Activated CD4-positive, alpha-beta T cell treated with anti-CD3 and anti-CD28 coated beads for 4 hours (primary cell): ENCODE measurements at places on chromosomes 11 and 22.

GRCh38 chr22:22896601-22897000 lies 9.0 kb downstream of the IGLL5 start:
- DNase-seq, result no peak

- DNase-seq, result no peak
Observed at GRCh38 chr11:69774354-69775162, 583 bp downstream of the FGF4 start.

DNA sequence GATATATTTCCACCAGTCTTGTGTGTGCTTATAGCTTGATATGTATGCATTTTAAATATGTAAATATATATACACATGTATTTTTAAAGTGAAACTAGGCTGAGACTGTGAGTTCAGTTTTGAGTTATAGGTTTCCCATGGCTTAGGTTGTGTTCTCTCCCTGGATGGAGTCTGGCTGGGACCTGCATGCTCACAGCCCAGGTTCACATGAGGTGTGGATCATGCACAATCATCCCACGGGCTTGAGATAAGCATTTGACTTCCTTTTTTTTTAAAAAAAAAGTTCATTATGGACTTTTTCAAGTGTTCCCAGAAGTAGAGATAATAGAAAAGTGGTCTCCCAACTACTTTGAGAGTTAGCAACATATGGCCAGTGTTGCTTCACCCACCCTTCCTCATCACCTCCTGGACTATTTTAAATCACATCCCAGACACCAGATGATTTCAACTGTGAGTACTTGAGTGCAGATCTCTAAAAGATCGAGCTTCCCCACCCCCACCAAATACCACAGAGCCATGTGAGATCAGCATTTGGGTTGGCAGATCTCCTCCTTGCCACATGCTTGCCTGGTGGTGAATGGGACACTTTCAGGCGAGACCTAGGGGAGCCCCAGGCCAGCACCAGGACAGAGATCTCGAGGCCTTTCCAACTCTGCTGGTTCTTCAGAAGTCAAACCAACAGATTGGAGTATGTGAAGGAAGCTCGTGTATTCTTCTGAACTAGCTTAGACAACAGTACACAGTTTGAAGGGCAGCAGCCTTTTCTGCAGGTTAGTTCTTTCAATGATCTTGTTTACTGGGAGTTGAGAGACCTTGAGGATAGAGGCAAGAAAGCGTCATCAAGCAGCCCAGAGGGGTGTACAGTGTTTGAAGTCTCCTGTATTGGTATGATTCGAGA lies 15.9 kb downstream of the MED15 start:
- DNase-seq, result no peak

- DNase-seq, result no peak
Observed at GRCh38 chr11:63868399-63869064, 29.6 kb downstream of the MARK2 start.

DNA sequence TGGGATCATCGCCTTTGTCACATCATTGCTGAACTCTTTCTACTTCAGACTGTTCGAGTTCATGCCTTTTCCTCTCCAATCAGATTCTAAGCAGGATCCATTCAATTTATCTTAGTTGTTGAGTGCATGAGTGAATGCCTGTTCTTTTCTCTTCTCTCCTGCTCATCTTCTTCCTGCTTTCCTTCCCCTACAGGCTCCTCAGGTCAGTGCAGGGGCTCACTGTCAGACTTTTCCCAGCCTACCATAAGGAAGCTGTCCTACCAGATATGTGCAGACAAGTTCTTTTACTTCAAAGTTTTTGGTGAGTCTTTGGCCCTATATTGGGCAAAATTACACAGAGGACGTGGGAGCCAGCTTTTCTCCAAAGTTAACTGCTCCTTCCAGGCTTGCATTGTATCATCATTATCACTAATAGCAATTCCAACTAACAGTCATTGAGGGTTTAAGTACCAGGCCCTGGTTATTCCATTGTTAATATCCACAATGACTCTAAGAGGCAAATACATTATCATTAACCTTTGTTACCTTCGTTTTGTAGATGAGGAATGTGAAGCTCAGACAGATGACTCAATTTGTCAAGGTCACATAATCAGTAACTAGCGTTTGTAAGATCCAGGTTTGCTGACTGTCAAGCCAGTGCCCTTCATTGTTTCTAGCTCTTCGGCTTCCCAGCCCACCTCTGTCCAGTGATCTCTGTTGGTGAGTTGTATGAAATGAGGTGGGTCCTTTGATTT lies 30.4 kb downstream of the OR6Q1 start:
- DNase-seq, result no peak

GRCh38 chr22:41178425-41178975 lies 26.6 kb upstream of the L3MBTL2 start:
- no peak for DNase-seq

DNA sequence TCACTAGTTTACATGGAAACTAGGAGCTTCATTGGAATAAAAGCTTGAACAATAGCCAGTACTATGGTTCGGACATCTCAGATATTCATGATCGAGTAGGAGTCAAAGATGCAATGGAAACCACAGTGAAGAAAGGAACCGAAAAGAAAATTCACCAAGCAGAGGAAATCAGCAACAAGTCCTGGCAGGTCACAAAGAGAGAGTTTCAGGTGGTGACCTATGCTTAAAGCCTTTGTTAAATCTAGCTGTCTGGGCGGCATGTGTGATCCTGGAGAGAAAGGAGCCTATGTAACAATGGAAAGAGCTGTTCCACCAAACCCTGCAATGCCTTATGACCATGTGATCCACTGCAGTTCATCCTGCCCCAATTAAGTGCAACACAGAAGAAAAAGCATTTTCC lies 68.9 kb upstream of the POU2AF2 start:
- no peak for DNase-seq

DNA sequence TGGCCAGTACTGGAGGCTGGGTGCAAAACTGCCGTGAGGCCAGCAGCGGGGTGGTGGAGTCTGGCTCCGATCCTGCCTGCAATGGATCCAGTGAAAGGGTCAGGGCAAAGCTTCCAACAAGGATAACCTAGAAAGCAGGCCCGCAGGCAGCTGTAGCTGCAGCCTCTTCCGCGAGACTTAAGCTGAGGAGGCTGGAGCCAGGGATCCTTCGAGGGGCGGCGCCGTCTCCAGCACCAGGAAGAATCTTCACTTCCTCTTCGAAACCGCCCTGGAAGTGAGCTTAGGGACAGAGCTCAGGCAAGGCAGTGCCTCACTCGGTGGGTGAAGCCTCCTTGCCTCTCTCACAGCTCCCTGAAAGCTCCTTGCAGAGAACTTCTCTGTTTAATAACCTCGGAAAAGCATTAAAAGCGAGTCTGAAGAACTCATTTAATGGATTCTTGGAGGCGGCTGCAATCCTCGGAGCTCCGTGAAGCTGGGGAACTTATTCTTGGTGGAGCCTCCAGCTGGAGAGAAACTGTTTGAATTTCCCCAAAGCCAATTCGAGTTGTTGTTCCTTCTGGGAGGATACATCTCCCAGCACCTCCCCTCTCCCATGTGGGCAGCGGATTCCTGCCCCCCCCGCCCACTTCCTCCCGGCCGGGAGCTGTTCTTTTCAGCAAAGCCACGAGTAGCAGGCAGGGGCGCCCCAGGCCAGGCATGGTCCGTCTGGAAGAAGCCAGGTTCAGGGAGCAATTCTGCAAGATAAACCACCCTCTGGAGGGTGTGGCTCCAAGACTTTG lies 169.9 kb downstream of the CTTN start:
- DNase-seq, result no peak

DNA sequence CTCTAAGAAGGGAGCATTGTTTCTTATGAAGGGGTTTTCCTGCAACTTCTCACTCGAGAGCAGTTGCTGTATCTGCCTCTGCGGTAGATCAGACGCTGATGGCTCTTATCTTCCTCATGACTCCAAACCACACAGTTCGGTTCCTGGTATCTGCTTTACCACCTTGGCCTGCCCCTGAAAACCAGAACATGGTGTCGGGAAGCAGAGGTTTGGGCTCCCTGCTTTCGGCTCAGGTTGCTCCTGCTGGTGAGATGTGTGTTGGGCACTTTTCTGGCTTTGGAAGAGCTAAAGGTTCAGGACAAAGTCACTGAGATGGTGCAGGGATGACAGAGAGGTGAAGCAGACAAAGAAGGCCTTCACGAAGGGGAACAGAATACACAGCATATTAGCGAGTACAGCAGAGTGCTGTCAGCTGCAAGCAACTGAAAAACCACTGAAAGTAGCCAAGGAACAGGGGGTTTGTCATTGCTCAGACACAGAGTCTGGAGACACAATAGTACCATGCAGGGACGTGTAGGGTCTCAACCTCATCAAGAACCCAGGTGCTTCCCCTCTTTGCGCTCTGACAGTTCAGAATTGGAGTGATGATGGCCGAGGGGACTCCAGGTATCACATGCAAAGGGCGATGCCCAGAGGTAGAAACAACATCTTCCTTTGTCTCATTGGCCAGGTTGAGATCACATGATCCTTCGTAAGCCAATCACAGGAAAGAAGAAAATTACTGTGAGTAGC lies 11.9 kb upstream of the CSF2RB start:
- DNase-seq, result no peak

DNA sequence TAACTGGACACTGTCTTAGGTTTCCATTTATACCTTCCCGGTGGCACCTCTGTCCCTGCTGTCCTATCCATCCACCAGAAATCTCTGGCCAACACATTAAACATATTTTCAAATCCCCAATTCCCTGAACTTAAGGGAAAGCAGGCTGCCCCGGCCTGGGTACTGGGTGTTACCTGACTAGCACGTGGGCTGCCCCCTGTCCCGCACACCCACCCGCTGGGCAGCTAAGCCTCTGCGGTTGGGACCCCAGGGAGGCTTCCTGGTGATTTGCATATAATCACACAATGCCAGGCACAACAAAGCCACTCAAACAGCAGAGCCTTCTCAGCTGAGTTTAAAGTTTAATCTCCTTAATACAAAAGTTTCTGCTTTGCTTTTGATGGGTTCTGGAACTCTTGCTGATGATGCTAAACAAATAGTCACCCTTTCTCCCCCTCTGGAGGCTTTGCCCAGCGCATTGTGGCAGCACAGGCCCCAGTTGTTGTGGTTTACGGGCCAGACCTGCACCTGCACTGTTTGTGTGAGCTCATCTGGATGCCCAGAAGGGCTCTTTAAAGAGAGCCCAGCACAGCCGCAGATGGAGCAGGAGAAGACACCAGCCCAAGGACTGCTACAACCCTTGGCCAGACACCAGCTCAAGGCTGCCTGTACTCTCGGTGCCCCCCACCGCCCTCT lies 59.9 kb upstream of the POU2AF1 start:
- DNase-seq, result no peak

DNA sequence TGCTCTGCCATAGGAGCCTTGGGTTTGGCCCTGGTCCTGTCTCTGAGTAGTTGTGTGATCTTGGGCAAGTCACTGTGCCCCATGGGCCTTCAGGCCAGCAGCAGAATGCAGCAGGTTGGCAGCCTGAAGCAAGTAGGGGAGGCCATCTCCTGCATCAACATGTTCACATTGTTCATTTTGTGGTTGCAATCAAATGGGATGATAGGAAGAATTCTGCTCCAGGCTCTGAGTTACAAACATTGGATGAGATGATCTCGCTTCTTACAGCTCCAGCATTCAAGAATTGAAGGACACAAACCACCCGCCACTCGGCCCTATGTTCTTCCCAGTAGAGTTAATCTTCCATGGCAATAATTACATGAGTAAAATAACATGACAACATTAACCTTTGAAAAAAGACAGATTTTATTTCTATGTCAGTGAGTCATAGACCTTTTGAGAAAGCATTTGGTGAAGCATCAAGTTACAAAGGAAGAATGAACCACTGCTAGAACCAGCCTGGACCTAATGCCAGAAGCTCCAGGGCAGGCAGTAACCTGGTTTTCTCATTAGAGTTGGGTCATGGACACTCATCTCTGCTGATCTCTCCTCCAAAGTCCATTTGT lies 308.3 kb upstream of the NCAM1 start:
- DNase-seq, result no peak

GRCh38 chr22:19178065-19178656 lies 375 bp downstream of the SLC25A1 start:
- DNase-seq, result peak; percentile 47

- no peak for DNase-seq
Observed at GRCh38 chr11:6523253-6523652, 26.2 kb downstream of the DNHD1 start.

DNA sequence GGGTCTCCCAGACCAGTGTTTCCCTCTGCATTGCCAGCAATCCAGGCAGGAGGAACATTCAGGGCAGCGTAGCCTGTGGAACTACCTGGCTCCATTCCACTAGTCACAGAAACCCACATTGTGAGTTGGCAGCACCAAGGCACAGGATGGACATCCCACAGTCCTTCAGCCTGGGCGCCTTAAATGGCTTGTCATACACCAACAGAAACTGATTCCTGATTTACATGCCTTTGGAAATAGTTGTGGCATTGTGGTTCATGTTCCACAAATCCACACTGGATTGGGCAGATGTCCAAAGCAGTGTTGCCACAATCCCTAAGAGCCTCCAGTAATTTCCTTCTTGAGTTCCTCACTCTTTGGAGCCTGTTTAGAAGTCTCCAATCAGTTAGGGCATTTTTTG lies 225.6 kb downstream of the BLID start:
- DNase-seq, result no peak

DNA sequence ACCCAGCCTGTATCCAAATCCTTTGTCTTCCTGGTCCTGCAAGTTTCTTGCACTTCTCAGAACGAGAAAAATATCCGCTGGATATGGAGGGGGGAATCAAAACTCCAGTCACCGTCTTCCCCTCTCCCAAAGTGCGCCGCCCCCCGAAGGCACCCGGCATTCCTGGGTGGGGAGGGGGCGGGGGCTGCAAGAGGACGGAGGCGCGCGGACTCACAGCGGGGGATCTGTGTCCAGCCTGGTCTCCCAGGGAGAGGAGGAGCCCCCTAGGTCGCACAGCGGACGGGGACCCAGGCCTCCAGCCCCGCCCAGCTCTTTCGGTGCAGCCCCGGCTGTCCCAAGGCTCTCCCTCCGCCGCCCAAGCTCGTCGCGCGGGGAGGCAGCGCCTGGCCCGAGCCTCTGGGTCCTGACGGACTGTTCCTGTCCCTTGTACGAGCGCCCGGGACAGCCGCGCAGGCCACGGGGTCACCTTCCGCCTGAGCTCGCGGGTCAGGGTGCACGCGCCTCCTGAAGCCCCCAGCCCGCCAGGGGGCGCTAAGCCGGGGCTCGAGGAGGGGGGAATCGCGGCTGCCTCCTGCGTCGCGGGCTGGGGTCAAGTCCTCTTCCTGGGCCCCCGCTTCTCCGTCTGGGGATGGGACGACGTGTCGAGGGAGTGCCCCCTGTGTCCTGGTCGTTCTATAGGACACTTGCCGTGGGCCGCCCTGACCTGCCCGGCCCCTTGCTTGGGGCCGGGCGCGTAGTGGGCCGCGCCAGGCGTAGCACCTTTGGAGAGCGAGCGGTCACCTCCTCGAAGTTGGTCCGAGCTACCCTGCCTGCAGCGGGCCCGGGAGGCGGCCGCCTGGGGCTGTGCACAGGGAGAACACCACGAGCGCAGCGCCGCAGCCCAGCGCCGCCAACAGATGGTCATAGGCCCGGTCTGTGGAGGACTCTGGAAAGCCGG lies 2.4 kb upstream of the WNT11 start:
- peak; percentile 72 for DNase-seq

GRCh38 chr22:25996669-25997068 lies 172.6 kb upstream of the SEZ6L start:
- DNase-seq, result no peak

- no peak for DNase-seq
Observed at GRCh38 chr22:30821863-30822215, 127.2 kb downstream of the OSBP2 start.

- peak; percentile 46 for DNase-seq
Observed at GRCh38 chr11:57491371-57492061, 24.0 kb downstream of the SLC43A1 start.

GRCh38 chr11:17481905-17482304 lies 5.3 kb upstream of the ABCC8 start:
- DNase-seq, result no peak

GRCh38 chr11:70364745-70365543 lies 33.4 kb upstream of the CTTN start:
- peak; percentile 68 for DNase-seq

GRCh38 chr22:36419912-36420882 lies 32.4 kb upstream of the MYH9 start:
- DNase-seq, result no peak
